ENCODE measurements at places on chromosomes 3 and 15.

DNA sequence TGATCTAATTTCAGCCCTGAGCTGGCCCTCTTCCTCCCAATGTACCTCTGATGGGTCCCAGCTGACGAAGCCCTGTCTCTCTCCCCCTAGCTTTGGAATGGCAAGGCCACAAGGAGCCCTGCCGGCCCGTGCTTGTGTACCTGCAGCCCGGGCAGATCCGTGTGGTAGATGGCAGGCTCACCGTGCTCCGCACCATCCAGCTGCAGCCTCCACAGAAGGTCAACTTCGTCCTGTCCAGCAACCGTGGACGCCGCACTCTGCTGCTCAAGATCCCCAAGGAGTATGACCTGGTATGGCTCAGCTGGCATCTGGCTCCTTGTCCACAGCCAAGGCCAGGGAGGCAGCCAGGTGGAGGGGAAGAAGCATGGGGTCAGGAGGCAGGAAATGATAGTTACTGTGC is 14.2 kb downstream of the DUOX1 start:
- no peak for DNase-seq

DNA sequence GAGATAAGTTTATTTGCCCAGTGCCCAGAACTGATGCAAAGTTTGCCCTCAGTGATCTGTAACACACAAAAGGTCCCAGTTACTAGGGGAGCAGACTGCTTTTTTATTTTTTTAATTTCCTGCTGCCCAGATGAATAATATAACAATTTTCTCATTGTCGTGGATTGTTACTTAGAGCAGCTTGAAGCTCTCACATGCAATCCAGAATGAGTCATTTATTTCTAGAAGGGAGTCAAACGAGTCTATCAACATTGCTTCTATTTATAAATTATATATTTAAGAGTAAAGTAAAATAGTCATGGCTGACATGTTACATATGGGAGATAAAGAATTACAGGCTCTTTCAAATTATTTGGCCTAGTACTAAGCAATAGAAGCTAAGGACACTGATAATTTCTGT is 41.3 kb downstream of the MEIS2 start:
- no peak for DNase-seq

GRCh38 chr3:43729707-43730414 is 39.1 kb downstream of the ABHD5 start:
- DNase-seq: no peak

DNA sequence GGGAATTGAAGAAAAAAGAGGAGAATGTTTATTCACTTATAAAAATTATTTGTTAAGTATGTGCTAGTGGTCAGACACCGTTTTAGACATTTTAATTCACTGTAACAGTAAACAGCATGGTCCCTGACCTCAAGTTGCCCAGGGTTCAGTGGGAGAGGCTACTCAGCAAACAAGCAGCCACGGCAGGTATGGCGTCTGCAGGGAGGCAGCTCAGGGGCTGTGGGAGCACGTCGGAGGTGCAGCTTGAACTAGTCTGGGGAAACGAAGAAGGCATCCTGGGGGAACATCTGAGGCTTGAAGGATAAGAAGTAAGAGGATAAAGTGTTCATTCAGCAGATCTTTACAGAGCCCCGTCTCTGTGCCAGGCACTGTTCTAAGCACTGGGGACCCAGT is 66.0 kb downstream of the CRTC3 start:
- no peak for DNase-seq

GRCh38 chr3:95725770-95726169 is 1088.6 kb upstream of the EPHA6 start:
- DNase-seq: no peak

GRCh38 chr3:9248522-9249271 is 749 bp downstream of the SRGAP3 start:
- no peak for DNase-seq

GRCh38 chr3:183275418-183275817 is 22.4 kb downstream of the B3GNT5 start:
- DNase-seq: peak; percentile 21

GRCh38 chr15:70220490-70221096 is 122.9 kb upstream of the TLE3 start:
- DNase-seq: no peak

DNA sequence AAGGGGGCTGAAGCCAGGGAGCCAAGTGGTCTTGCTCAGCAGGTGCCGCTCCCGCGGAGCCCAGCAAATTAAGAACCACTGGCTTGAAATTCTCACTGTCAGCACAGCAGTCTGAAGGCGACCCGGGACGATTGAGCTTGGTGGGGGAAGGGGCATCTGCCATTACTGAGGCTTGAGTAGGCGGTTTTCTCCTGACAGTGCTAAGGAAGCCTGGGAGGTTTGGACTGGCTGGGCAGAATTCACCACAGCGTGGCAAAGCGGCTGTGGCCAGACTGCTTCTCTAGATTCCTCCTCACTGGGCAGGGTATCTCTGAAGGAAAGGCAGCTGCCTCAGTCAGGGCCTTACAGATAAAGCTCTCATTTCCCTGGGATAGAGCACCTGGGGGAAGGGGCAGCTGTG is 57.0 kb upstream of the GPR149 start:
- no peak for DNase-seq

DNA sequence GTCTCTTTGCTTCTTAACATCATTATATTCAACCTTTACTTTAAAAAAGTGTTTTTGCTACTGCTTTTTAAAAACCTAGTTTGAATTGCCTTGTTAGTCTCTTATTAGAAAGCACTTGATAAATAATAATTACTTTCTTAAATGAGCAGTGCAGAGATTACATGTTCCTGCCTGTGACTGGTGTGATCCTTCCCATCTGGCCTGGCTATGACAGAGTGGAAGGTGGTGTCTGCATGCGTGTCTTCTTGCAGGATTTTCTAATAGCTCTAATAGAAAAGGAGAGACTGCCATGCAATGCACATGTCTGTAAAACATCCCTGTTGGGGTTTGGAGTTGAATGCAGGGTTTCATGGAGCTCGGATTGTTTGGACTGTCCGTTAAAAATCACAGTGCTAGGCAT is 425.8 kb upstream of the TPM1 start:
- DNase-seq: no peak

DNA sequence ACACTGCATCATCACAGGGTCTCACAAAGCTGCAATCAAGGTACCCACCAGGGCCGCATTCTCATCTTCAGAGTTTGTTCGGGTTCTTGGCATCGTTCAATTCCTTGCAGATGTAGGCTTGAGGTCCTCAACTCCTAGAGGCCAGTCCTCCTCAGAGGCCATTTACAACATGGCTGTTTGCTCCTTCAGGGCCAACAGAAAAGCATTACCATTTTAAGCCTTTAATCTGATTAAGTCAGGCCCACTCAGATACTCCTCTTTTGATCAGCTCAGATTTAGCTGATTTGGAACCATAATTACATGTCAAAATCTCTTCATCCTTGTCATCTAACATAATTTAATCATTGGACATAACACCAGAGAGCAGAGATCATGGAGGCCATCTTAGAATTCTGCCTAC is 55.4 kb downstream of the BFSP2 start:
- DNase-seq: no peak
